ENCODE measurements at places on chromosomes 2 and 18.

- no peak for DNase-seq
These were observed 68.2 kb upstream of the SLC35G4 start for GRCh38 chr18:11541179-11541578.

DNA sequence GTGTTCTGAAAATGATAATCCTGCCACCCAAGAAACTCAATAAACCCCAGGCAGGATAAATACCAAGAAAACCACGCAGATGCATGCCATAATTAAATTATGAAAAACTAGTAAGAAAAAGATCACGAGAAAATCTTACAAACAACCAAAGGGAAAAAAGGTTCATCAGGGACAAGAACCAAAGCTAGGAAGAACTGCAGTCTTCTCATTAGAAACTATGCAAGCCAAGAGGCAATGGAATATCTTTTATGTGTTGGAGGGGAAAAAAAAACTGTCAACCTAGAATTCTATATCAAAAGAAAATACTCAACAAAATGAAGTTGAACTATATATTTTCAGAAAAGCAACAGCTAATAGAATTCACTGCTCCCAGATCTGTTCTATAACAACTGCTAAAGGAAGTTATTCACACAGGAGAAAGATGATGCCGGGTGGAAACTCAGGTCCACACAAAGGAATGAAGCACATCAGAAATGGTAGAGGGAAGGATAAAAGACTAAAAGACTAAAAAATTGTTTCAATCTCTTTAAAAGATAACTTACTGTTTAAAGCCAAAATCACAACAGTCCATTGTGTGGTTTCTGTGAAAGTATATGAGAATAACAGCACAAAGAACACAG is 55.0 kb downstream of the NDUFA10 start:
- DNase-seq = no peak

- DNase-seq = no peak
These were observed 88.5 kb upstream of the RBMS1 start for GRCh38 chr2:160582081-160582480.

GRCh38 chr2:71756280-71756906 is 303.0 kb downstream of the DYSF start:
- DNase-seq = no peak

GRCh38 chr2:121505005-121505404 is 25.7 kb upstream of the RNU4ATAC start:
- no peak for DNase-seq

Data from activated CD4-positive, alpha-beta memory T cell treated with anti-CD3 and anti-CD28 coated beads, Interleukin-2, amount 10 ng/mL, durations not matched to agents 7 days and 5 days (primary cell).